Brain pericyte (primary cell): ENCODE measurements at places on chromosomes 12 and 14.

DNA sequence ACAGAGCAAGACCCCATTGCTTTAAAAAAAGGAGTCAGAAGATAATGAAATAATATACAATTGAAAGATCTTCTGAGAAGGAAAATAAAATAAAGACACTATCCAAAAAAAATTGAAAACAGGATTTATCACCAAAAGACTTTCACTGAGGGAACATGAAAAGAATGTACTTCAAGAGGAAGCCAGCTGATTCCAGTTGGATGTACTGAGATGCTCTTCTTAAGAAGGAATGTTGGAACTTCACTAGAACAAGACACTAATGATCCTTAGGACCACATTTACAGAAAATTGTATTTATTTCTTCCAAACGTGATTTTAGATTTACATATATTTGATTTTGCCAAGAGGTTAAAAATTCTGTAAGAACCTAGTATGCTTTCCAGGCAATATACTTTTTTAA lies 65.6 kb upstream of the CNOT2 start:
- no peak for DNase-seq

- DNase-seq: no peak
Observed at GRCh38 chr12:66017736-66018135, 112.8 kb downstream of the LLPH start.

DNA sequence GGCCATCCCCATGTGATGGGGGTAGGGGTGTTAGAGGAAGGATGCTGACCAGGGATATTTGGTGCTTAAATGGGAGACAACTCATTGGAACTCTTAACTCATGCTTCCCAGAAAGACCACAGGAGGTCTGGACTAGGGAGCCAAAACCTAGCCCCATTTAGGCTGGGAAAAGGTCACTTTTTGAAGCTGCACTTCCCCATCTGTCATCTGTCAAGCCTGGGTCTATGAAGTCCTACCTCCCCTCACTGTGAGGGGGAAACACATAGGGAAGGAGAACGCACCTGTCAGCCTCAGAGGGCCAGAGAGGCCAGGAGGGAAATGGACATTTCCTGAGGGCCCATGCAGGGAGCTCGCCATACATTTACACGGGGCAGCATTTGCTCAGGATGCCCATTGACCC lies 321.0 kb downstream of the BCL11B start:
- DNase-seq: no peak

- peak; percentile 99 for DNase-seq
Observed at GRCh38 chr12:6336079-6336888, 5.6 kb downstream of the TNFRSF1A start.

DNA sequence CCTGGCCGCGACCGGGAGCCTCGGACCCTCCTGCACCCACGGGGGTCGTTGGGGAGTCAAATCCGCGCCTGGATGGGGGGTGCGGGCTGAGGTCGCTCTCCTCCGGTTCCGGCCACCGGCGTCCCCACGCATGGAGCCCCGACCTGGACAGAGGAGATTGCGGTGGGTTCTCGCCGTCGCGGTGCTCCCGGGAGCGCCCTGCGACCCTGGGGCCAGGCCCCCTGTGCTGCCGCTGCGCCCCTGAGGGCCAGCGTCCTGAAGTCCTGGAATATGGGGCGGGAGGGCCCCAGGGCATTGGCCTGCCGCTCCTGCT lies 345 bp downstream of the ASPG start:
- no peak for DNase-seq

GRCh38 chr12:5688226-5688625 lies 256.3 kb downstream of the NTF3 start:
- no peak for DNase-seq
